Hypothalamus (tissue), 51 donors: ENCODE measurements at places on chromosomes 4 and X.

- DNase-seq: no peak
Observed at GRCh38 chrX:129665916-129666644, 11.3 kb upstream of the APLN start.

DNA sequence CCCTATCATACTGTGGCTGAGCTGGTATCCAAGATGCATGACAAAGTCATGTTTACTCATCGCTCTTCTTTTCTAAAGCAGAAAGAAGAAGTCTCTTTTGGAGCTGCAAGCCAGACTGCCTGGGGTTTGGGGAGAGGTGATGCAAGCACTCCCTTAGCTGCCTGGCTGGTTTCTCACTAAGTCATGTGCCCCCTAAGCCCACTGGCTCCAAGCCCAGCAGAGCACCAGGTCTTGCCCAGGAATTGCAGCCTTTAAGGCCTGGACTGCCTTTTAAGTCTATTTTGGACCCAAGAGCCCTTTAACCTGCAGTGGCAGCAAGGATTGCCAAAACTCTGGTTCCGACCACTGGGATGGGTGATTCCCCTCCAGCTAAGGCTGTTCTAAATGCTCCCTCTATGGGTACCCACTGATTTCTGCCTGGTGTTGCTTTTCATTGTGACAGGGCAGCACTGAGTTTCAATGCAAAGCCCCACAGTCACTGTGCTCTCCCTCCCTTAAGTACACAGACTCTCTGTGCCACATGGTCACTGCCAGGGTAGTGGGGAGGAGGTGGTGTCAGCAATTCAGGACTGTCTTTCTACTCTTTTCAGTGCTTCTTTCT, 548.6 kb downstream of the TLL1 start:
- DNase-seq: no peak

DNA sequence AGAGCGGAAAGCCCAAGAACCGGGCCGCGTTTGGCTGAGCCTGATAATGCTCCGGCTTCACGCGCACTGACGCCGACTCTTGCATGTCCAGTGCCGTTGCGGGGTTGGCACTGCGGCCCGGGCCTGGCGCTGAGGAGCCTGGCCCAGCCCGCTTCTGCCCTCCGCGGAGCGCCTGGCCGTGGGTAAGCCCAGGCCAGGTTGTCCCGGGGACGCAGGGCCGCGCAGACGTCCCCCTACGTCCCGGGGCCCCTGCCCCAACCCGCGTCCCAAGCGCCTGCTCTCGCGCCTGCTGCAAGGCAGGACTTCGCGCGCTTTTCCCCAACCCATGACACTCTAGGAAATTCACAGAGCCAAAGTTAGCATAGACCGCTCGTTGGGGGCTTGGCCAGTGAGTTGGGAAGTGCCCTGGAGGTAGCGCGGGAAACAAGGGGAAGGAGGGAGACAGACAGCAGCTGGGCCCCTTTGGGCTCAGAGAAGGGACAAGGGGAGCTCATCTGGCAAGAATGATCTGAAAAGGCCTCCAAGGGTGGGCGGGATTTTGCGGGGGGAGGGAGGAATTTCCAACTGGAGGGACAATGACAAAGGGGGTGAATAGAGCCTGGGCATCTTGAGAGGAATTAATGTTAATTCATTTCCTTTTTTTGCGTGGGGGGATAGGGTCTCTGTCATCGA, 665 bp upstream of the LRPAP1 start:
- no peak for DNase-seq

- no peak for DNase-seq
Observed at GRCh38 chrX:134971926-134972325, 18.9 kb upstream of the SMIM10 start.

DNA sequence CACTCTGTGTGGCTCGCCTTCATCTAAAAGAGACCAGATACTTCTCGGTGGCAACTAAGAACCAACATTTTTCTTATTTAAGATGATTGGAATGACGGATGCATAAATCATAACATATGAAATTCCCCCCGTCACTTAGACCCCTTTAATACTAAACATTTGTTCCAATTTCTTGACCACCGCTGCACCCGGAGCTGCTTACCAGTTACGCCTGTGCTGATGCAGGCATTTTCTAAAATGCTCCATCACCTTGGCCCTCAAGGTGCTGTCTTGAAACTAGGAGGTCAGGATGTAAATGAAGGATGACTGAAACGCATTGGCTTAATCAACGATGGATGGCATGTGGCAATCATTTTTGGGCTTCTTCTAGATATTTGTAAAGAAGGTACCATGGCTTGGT, 130.0 kb downstream of the CPZ start:
- no peak for DNase-seq

DNA sequence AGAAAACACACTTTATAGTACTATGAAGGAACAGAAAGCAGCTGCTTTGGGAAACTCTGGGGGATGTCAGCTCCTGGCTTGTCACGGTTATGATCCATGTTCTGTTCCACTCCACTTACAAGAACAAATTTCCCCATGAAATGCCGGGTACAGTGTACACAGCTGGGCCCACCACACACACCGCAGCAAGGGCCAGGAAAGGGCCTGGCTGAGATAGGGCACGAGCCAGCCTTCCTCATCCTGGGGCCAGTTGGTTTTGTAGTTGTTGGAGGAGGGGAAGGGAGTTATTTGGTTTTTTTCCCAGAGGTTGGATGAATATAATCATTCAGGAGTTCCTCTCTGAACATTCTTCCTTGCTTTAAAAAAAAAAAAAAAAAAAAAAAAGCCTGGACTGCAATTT, 56.8 kb downstream of the SEPSECS start:
- DNase-seq: no peak

GRCh38 chr4:36317721-36318120, 36.3 kb downstream of the DTHD1 start:
- DNase-seq: no peak

GRCh38 chr4:6229095-6229494, 28.7 kb upstream of the JAKMIP1 start:
- DNase-seq: peak; percentile 73
